HepG2 (cell line): ENCODE measurements at places on chromosomes 13 and 19.
A peak's percentile ranks its signal among the peaks of the same experiment; 100 is the strongest.

- DNase-seq: peak; percentile 95
These were observed 4.9 kb downstream of the ARHGEF1 start for GRCh38 chr19:41887711-41888382.

DNA sequence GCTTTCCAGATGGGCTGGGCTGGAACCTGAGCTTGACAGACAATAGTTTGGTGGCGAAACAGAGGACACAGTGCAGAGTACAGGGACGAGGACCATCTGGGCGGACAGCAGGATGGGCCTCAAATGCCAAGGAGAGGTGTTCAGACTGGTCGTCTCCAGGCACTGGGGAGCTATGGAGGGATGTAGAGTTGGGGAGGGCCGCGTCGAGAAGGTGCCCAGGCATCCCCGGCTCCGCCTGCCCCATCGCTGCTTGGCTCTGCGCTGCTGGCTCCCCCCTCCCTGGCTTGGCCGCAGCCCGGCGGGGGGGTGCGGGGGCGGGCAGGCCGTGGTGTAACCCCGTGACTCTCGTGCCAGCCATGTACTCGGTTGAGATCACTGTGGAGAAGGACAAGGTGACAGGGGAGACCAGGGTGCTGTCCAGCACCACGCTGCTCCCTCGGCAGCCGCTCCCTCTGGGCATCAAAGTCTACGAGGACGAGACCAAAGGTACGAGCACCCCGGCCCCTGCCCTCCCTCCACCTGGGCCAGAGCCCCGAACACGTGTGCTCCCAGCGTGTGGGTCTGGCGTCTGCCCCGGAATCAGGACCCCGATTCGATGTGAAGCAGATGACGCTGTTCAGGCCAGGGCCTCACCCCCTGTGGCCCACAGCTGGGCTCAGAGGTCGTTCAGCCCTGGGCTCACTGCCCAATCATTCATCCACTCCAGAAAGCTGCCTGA is 10.8 kb upstream of the MISP start:
- peak; percentile 69 for DNase-seq

GRCh38 chr13:90533866-90534265 is 813.6 kb upstream of the MIR17HG start:
- no peak for DNase-seq

DNA sequence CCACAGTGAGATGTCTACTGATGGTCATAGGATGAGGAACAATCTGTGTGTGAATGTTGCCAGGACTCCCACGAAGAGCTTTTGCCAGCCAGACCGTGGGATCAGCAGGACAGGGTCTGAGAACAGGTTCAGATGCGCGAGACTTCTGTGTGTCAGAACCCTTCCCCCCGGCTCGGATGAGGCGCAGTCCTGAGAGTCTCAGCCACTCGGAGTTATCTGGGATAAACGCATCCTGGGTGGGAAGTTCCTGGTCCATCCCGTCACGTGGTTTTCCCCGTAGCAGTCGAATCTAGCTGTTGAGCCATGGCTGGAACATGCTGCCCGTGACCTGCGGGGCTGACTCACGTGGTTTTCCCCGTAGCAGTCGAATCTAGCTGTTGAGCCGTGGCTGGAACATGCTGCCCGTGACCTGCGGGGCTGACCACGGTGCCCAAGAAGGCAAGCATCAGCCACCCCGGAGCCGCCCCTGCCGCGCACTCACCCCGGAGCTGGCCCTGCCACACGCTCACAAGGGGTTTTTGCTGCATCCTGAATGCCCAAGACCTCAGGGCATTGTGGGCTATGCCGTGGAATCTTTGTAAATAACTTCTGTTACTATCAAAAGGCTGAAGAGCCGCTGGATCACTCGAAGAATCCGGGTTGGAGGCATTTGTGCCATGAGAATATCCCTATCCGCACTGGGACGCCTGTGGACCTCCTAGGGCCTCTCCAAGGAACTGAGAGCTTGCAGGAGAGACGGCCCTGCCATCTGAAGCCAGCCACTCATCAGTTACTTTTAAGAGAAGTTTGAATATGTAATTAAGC is 130.8 kb upstream of the MCF2L start:
- DNase-seq: no peak

- peak; percentile 51 for DNase-seq
These were observed at the start of gene ABCC4 for GRCh38 chr13:95301183-95301967. ABCC4 (minus strand) TSS chr13:95301451; CDS start chr13:95301314, 137 bp downstream.

DNA sequence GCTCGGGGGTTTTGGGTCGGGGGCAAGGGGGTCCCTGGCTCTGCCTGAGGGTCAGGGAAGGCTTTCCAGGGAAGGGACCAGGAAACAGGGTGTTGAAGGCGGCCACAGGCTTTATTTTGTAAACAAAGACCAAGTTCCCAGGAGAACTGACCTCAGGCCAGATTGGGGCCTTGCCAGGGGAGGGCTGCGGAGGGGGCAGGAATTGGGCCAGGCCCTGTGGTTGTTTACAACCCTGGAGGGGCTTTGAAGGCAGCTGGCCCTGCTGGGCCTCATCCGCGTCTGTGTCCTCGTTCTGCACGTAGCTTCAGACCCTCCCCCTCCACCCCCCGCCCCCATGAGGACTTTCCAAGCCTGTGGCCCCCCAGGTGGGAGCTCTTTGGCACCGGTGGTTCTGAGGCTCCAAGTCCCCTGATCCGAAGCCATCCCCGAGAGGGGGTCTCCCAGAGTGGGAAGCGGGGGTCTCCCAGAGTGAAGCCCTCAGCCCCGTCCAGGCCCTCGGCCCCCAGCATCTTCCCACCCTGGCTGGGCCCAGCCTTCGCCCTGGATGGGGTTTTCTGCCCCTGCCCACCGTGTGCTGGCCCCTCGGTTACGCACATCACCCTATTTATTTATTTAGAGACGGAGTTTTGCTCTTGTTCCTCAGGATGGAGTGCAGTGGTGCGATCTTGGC is 13.5 kb upstream of the BSG start:
- DNase-seq: peak; percentile 23

- DNase-seq: no peak
These were observed 27.4 kb downstream of the NDFIP2 start for GRCh38 chr13:79508224-79508961.

DNA sequence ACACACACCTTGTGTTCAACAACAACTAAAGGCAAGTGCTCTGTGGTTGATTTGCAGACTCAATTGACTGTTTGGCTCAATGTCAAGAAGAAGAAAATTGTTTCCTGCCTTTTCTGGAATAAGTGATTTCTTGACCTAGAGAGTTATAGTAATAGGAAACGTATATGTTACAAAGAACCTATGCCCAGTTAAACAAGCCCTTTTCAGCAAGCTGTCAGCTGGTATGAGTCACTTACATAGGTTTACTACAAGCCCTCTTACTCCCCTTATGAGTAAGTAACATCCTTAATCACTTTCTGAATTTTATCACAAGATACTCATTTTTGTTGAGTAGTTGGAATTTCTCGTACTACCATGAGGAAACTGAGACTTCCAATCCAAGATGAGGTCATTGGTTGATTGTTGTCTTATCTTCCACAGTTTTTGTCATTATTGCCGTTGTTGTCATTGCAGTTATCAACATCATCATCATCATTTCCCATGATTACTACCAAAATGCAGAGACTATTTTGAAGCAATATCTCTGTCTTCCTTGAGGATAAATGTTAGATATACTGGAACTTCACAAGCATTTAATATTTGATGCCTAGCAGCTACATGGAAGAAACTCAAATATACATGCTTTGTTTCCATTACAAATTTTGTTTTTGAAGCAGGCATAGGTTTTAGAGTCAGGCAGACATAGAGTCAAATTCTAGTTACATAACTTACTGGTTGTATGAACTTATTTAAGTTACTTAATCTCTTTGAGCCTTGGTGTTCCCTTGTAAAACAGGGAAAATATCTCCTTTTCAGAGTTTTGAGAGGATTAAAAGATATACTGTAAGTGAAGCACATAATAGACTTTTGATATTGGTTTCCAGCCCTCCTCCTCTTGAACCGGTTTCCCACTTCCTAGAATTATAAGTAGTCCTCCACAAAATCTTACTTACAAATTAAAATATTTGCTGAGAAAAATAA is 106.0 kb downstream of the RAP2A start:
- DNase-seq: no peak

DNA sequence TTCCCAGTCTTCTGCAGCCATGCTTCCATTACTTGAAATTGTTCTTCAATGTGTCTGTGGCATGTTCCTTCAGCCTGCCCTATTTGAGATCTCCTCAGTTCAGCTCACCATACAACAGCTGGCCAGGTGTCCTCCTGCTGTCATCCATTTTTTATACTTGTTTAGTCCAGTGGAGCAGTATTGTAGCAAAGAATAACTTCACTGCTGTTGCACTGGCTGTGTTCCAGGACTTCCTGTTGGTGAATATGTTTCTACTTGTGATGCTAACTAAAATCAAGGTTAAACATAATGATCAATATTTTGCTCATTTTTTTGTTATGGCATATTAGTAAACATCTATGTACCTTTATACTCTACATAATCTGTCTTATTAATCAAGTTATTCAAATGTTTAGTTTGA is 1394.1 kb downstream of the PCDH9 start:
- DNase-seq: no peak

GRCh38 chr19:30882411-30883005 is 466.7 kb downstream of the TSHZ3 start:
- DNase-seq: no peak

- peak; percentile 63 for DNase-seq
These were observed 6.5 kb downstream of the KCNN4 start for GRCh38 chr19:43774103-43774939.

- no peak for DNase-seq
These were observed 18.7 kb upstream of the ZNF888 start for GRCh38 chr19:52941941-52942385.
